Fibroblast of mammary gland (primary cell): ENCODE measurements at places on chromosomes 12 and 14.

GRCh38 chr12:21341769-21342168 lies 7.1 kb upstream of the SLCO1A2 start:
- DNase-seq, result no peak

GRCh38 chr12:56759263-56759908 lies 3.7 kb upstream of the HSD17B6 start:
- peak; percentile 43 for DNase-seq

DNA sequence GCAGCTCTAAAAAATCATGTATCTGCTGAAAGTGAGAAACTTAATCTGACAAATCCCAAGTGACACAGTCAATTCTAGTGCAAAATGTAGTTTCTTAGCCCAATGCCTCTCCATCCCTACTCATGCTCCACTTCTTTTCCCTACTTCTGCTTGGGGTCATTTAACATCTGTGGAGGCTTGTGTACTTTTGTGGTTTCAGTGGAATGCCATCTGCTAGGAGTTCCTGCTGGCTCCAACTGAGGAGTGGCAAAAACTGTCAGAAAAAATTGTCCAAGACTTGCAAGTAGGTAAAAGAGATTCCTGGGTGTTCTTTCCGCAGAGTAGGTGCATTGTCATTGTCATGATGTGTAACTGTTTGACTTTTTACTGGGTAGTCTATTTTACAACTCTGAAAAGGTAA lies 12.5 kb upstream of the AVPR1A start:
- no peak for DNase-seq

DNA sequence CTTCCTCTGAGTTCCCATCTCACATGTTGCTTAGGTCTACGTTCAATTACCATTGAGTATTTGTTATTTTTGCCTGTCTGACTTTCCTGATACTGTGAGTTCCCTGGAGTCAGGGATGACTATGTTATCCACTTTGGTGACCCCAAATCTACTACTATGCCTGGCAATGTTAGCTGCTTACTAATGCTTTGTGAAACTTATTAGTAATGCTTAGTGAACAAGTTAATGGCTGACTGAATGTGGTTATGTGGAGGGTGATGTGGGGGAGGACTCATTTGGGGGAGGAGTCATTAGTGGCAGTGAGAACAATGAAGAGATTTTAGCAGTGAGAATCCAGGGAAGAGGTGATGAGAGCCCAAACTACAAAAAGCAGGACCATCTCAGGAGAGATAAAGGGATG lies 121.6 kb downstream of the KTN1 start:
- peak; percentile 87 for DNase-seq

- DNase-seq, result no peak
Measured at GRCh38 chr12:113070117-113070906, 13.8 kb downstream of the DTX1 start.

DNA sequence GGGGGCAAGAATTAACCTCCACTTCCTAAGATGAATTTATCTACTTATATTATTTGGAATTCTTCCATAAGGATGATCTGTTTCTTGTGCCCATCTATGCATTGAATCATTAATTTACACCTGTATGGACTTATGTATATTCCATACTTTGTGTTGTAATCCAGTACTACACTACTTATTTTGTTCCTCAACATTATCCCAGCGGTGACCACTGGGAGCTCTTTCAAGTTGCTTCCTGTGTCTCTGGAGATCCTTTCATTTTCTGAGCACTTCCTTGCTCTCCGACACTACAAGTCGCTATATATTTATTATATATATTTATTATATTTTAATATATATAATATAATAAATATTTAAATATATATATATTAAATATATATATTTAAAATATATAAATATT lies 54.9 kb upstream of the SCN8A start:
- DNase-seq, result peak; percentile 20

- DNase-seq, result no peak
Measured at GRCh38 chr14:58693048-58693447, 55.3 kb downstream of the DACT1 start.

DNA sequence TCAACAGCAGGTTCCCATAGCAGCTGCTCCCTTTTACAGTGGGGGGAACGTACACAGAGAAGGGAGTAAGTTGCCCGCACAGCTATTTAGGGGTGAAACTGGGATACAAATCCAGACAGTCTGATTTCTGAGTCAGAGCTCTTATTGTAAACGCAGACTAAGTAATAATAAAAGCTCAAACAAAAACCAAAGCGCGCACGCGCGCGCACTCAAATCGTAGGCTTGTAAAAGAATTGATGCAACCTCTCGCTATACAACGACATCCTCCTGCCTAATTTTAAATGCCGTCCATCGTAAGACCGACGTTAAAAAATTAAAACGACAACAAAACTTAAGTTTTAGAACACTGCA lies 747 bp upstream of the DACT1 start:
- DNase-seq, result peak; percentile 77

DNA sequence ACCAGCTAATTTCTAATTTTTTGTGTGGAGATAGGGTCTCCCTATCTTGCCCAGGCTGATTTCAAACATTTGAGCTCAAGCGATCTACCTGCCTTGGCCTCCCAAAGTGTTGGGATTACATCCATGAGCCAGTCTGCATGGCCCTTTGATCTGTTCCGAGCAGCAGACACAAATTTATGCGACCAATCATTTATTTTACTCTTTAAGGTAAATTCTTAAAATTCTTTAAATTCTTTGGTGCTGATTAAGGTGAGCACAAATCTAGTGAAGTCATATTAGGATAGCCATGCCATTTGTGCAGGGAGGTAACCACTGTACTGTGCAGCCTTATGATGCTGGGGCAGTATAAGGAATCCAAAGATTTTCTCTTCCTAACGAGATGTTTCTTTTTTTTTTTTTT lies 135.7 kb downstream of the SRGAP1 start:
- DNase-seq, result no peak

DNA sequence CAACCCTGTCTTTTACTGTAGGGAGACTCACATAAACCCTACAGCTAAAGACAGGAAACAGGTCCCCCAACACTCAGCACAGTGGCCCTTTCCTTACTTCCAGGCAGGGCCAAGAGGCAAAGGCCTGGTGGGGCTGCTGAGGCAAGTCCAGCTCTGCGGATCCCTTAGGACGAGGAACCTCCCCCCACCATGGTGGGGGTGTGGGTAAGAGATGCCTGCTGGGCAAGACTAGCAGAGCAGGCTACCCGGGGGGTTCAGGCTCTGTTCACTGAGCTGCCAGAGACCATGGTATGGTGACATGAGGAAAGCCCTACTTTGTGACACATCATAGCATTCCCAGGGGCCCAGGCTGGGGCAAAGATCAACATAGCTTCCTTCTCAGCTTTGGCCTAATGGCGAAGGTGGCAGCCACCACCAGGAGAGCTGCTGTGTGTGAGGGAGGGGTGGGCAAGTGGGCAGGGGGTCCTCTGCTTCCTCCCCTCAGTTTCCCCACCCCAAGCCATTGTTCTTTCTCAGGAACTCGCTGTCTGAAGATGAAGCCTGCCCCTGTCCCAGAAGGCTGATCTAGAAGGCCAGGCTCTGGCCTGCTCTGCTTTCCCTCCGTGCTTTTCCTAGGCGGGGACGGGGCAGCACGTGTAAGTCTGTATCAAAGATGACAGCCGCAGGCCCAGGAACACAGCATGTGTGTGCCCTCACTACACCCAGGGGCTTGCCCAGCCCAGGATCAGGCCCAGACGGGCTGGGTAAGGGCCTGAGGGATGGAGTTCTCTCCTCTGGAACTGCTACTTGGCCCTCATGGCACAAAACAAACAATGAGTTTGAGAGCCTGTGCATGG lies 10.1 kb upstream of the TINF2 start:
- no peak for DNase-seq

- peak; percentile 58 for DNase-seq
Measured at GRCh38 chr12:124675881-124676713, 108.7 kb upstream of the NCOR2 start.

DNA sequence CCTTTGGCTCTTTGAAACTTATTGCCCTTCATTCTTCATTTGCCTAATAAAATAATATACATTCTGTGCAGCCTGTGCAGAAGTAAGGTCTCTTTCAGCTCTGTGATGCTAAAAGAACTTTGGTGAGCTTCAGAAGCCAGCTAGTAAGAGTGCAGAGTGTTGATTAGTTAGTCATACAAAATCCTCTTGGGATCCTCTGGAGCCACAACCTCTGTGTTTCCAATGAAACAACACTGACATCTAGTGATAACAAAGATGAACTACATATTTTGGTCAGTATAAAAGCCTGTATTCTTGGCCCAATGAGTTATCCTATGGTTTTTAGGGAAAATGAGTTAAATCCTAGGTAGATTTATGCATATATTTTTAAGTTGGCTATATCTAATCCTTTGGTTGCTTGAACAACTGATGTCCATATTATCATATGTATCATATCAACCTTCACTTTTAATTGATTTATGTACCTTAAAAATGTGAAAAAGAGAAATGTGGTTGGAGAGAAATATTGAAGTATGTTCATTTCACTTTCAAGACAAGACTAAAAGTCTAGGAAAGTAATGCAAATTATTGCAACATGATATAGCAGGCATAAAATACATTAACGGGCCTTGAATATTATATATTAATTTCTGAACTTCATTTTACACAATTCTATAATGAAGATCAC lies 158.4 kb downstream of the KLHL28 start:
- peak; percentile 75 for DNase-seq

DNA sequence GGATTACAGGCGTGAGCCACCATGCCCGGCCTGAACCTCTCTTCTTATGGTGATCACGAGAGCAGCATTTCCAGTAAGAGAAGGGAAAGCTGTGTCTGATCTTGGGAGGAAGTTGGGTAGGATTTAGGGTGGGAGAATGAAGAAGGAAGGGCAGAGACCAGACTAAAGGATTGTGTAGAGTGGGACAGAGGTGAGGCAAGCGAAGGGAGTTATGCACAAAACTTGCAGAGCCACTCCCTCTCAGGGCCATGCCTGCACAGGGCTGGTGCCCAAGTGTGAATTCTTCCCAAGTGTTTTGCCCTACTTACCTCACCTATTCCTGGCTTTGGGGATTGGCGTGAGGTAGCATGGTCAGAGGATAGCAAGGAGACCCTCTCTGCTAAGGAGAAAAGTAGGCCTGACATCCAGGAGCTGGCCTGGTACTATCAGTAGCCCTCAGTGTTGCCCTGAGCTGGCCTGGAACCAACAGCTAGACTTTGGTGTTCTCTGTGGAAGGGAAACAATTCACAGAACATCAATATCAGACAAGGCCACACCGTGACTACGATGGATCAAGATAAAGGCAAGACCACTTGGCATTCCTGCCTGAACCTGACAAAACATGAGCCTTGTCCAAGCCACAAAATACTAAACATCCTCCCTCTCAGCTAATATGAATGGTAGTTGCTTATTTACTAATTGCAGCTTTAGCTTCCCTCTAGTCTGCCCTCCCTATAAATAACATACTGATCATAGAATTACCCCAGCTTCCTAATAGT lies 201.0 kb upstream of the AMIGO2 start:
- no peak for DNase-seq

DNA sequence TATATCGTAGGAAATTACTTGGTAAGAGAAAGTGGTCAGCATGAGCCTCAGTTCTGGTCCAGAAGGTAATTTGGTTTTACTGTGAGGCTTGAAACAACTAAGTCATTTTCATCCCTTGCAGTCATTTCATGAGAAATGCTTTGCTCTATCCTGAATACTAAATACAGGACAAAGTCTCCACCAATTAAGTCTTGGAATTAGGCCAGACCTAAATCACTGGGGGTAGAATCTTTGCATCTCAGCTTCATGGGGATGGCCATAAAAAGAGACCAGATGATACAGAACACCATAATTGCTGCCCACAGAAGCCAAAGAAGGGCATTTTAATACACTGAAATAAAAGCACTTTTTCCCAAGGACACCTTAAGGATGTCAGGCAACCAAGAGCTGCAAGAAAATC lies 277.9 kb upstream of the DCN start:
- DNase-seq, result no peak

DNA sequence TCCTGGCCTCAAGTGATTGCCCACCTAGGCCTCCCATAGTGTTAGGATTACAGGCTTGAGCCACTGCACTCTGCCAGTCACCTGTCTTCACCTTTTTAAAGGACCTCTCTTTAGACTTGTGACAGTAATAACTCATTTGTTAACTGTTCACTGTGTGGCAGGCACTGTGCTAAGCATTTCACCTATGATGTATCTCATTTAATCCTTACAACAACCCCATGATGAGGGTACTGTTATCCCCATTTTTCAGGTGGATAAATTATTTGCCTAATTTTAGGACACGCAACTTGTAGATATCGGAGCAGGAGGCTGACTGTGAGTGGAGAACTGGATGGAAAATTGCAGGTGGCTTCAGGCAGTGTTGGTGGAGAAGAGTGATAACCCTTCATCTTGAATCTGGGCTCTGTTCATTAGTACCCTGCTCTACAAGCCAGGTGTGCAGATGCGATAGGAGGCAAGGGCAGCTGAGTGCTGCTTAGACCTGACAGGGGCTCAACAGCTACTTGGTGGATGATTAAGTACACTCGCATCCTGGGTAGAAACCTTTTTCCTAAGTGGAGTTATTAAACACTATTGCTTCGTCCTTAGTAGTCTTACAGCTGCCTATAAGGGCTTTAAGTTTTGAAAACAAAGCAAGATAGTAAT lies 2.7 kb downstream of the TCTN1 start:
- DNase-seq, result no peak

DNA sequence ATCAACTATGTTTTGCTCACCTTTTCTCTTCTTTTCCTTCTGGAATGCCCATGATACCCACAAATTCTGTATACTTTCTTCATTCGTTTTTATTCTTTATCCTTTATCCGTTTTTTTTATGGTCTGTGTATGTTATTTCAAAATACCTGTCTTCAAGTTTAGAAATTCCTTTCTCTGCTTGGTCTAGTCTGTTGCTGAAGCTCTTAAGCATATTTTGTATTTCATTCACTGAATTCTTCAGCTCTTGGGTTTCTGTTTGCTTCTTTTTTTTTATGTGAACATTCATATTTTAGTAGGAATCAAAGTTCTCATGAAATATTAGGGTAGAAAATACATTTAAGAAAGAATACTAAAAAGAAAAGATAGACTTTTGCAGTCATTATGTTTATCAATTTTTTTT lies 22.7 kb upstream of the GTF2A1 start:
- DNase-seq, result no peak

- no peak for DNase-seq
Measured at GRCh38 chr12:106865683-106866082, 90.0 kb upstream of the TMEM263 start.

DNA sequence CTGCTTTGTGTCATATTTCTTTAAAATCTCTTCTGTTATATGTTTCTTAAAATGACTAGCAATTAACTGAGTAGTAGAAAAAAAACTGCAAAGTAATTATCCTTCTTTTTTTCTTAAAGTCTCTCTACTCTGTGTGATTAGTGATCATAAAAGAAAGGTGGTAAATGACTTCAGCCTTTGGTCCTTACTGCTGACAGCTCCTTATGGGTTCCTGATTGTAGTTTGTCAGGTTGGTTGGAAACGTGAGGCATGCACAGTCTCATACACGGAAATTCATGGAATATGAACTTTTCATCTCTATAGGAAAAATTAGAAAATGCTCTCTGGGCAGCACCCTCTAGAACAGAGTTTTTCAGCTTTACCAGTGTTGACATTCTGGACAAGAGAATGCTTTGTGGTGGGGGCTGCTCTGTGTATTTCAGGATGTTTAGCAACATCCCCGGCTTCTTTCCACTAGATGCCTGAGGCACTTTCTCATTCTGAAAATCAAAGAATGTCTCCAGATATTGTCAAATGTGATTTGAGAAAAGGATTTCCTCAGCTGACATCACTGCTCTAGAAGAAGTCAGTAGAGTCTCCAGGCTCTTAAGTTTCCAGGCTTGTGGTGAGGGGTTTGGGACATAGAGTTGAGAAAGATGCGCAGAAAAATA lies 121.0 kb downstream of the PIK3C2G start:
- peak; percentile 5 for DNase-seq
